Aorta (tissue), 5 donors: ENCODE measurements at places on chromosomes 5 and 9. TPM values are rescaled to one million over a fixed set of nuclear protein-coding genes. Genes with fewer than 3 reads are reported as not detected.

GRXCR2 gene
- not detected for total RNA-seq

GOLGA1 gene
- total RNA-seq: 20.4 TPM

PCAT7 gene
- total RNA-seq: 0.18 TPM

DOCK8 gene
- total RNA-seq: 20.2 TPM

TRAF1 gene
- total RNA-seq: 25.7 TPM

IGFBPL1 gene
- total RNA-seq: 27.8 TPM

PLCXD3 gene
- total RNA-seq: 14.5 TPM

FAM81B gene
- not detected for total RNA-seq

GRCh38 chr9:128282500-128282899, 6.4 kb downstream of the SWI5 start:
- DNase-seq: no peak

- no peak for DNase-seq
Measured at GRCh38 chr5:405421-405820, 37.6 kb upstream of the EXOC3 start.

DNA sequence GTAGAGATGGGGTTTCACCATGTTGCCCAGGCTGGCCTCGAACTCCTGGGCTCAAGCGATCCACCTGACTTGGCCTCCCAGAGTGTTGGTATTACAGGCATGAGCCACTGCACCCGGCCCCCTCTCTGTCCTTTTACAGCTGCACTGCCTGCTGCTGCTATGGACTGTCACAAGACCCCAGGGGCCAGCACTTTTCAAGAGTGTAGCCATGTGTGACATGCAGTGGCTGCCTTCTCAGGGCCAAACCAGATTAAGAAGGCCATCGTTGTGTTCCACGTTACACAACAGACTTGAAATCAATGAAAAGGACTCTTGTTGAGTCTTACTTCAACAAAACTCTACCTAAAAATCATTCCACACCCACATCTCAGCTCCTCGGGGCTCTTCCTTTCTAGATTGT, 78.9 kb upstream of the ICE1 start:
- DNase-seq: no peak

DNA sequence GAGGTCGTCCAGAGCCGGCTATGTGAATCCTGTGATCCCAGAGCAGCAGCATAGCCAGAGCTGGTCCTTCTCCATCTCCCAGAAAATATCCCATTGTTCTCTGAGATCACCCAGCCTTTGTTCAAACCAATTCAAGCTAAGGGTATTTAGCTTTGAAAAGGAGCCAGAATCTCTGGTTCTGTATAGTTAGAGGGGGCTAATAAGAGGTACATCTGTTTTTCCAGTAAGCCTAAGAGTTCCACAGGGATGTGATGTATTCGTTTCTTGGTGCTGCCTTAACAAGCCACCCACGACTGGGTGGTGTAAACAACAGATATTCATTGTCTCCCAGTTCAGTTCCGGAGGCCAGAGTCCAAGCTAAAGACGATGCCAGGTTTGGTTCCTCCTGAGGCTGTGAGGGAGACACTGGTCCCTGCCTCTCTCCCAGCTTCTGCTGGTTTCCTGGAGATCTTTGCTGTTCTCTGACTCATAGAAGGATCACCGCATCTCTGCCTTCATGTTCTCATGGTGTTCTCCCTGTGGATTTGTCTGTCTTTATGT, 344.8 kb downstream of the MTRR start:
- DNase-seq: no peak

GRCh38 chr5:67166460-67167285, 29.9 kb downstream of the CD180 start:
- peak; percentile 81 for DNase-seq

- DNase-seq: no peak
Measured at GRCh38 chr5:168123631-168124528, 167.6 kb upstream of the WWC1 start.

DNA sequence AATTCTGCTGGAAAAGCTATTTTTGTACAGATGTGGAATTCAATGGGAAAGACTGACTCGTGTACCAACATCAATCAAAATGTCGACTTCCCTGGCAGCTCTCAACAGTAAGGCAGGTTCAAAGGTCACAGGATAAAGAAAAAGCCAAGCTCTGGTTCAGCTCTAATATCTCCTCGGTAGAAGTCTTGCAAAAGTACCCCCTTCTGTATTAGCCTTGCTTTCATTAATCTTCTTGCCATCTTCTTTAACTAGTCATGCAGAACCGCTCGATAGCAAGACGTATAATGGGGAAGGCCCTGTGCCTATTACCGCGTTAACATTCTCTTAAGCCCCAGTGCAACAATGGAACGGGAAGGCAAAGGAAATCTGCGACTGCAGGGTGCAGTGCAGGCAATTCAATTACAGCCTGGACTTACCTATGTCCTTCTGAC, 201.2 kb downstream of the GAPVD1 start:
- no peak for DNase-seq

- no peak for DNase-seq
Measured at GRCh38 chr5:40071870-40072269, 607.8 kb upstream of the PTGER4 start.

GRCh38 chr5:127031863-127032232, 1.5 kb upstream of the MARCHF3 start:
- no peak for DNase-seq

DNA sequence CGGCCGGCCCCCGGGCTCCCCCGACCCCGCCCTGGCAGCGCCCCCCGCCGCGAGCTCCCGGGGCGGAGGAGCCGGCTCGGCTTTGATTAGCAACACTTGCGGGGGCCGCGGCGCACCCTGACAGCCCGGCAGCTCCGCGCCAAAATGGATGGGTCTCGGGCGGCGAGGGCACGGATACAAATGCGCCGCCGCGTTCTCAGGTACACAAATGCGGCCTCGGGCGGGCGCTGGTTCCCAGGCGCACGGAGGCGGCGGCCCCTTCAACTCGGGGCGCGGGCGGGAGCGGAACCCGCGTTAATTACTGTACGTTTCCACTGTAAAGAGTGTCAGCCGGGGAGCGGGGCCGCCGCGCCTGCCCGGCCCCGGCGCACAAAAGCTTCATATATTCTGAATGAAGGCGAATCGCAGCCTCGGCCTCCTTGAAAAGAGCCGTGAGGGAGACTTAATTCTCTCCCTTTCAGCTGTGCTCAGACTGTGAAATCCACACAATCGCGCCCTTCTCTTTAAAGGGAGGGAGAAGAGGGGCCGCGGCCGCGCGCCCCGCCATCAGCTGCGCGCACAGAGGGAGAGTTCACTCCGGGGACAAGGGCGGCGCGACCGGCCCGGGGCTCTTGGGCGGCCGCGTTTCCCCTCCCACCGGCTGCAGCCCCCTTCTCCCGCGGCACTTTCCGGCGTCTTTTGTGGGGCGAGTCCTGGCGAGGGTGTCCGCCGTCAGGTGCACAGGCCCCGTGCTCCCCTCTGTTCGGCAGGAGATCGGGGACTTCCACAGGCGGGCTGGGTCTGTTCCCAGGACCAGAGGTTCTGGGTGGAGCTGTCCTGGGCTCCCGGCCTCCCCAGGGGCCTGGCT, 27.0 kb downstream of the MSX2 start:
- DNase-seq: no peak

DNA sequence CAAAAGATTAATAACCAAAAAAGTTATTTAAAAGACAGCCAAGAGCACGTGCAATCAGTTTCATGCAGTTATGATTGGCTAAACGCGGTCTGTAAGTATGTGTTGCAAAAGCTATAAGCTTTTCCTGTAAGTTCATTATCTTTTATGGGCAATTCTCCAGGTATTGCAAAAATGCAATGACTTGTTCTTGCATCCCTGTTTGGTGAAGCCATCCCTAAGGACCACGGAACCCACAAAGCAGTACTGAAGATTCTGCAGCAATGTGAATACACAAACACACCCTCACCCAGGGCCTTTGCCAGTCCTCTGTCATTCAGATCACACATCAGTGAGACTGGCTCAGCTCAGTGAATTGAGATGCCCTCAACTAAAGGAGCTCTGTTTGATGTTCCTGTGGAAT, 11.4 kb downstream of the GCNT4 start:
- DNase-seq: no peak

DNA sequence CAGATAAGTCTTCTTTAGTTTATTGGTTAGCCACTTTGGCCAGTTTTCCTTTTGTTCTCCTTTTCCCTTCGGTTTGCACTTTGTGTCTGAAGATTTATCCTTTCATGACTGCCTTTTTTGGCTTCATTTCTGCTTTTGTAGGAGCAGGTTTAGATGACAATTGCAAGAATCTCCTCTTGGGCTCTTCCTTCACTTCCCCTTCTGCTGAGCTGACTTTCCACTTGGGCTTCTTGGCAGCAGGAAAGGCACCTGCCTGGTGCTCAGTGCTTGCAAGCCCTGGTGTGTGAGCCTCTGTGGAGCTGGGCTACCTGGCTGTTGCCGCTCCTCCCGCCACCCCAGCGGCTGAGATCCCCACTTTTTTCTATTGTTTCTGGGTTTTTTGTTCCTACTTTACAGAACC, 7.3 kb downstream of the CCDC112 start:
- DNase-seq: no peak

DNA sequence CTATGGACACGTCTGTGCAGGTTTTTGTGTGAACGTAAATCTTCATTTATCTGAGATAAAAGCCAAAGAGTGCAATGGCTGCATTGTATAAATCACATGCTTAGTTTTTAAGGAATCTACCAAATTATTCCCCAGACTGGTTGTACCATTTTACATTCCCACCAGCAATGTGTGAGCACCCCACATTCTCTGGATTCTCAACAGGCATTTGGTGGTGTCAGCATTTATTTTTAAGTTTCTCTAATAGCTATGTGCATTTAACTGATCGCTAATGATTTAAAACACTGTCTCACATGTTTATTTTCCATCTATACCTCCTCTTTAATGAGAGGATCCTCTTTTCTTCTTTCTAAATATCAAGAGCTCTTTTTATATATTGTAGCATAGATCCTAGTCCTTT, 13.9 kb upstream of the ANKRD18A start:
- no peak for DNase-seq

DNA sequence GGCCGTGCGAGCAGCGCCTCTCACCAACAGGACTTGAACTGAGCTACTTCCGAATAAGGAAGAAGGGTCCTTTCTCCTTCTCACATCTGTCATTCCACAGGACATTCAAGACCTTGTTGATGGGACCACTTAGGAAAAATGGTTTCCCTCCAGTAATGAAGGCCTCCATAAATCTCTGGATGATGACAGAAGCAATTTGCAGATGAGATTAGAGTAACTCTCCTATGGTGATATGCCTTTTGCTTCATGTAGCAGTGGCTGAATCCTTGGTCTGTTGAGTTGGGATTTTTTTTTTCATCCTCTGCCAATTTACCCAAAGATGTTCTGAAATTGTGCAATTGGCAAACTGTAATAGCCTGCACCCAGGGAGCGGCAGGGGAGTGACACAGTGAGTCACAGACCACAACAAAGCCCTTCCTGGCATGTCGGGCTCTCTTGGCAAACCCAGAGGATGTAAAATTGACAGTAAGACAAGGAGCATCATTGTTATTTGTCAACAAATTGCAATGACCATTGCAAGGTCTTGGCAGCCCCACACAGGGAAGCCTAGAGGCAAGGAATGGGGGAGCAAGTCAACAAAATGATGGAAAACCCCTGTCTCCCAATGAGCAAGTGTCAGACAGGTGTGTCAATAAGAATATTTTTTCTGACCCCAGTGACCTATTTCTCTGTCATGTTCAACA, 275.9 kb downstream of the ACTL7B start:
- DNase-seq: no peak

GRCh38 chr5:103532086-103532734, 30.4 kb downstream of the NUDT12 start:
- no peak for DNase-seq

GRCh38 chr9:95506428-95506677, 10.4 kb downstream of the PTCH1 start:
- peak; percentile 53 for DNase-seq

DNA sequence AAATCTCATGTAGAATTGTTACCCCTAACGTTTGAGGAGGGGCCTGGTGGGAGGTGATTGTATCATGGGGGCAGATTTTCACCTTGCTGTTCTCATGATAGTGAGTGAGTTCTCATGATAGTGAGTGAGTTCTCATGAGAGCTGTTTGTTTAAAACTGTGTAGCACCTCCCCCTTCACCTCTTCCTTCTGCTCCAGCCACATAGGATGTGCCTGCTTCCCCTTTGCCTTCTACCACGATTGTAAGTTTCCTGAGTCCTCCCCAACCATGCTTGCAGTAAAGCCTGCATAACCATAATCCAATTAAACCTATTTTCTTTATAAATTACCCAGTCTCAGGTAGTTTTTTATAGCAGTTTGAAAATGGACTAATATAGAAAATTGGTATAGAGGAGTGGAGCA, 1783.7 kb upstream of the CDH9 start:
- DNase-seq: no peak

DNA sequence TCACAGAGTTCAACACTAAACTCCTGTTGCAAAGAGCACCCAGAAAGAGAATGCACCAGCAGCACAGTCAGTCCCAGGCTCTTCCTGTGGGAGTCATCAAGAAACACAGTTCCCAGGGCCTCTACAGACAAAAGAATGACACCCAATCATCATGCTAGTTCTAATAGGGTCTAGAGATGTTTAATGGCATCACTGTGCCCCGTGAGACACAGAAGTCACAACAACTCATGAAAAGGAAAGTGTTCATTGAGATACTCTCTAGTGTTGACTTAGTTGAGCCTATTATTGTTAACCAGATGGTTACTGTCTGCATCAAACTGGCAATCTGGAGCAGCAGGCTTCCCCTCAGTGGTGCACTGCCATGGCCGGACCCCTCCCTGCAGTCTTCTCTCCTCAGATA, 1.6 kb downstream of the KLHL3 start:
- DNase-seq: no peak

DNA sequence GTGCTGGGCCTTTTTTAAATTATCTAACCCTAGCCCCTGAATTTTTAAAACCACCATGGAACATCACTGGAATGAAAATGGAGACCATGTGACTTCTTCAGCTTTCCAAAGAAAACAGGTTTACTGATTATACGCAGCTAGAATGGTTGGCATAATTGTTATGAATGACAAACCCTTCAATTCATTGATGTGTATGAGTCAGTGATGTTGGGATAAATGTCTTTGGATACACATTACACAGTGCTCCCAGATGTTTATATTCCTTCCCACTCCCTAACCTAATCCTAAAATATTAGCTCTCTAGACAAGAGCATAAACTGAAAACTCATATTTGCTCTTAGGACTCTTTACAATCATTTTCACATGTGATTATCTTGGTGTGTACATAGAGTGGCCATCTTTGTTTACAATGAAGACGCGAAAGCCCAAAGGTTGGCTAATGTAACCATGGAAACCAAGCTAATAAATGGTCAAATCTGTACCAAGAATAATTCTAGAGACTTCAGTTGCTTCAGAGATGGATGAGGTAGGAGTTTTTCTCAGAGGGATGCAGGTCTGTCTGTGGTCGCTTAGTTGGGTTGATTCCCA, 131.2 kb upstream of the HMHB1 start:
- no peak for DNase-seq
